ENCODE measurements at places on chromosomes 13 and 19. TPM values are rescaled to one million over a fixed set of nuclear protein-coding genes. Genes with fewer than 3 reads are reported as not detected.

Gene VN1R4
- total RNA-seq = not detected

Gene TMEM221
- total RNA-seq = 6.0 TPM

Gene CPT1C
- total RNA-seq = 62.5 TPM

Gene GPR183
- 0.14 TPM for total RNA-seq

Gene C19orf18
- 3.3 TPM for total RNA-seq

Gene SBSN
- 0.47 TPM for total RNA-seq

Gene SMIM17
- total RNA-seq = 2.1 TPM
